Brain pericyte (primary cell): ENCODE measurements at places on chromosomes 1 and 21.

DNA sequence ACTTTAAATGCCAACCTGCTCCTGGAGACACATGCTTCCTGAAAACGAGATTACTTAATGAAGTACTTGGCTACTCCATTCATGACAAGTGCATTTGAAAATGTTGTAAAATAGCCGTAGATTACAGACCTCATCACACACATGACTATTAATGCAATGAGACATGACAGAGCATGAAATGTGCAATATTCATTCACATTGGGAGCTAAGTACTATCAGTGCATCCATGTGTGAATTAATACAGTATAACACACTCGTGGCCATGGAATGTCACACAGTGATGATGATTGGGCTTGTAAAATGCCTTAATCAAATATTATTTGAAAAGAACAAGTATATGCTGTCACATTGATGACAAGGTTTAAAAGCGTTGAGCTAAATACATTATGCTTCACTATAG, 407.0 kb downstream of the AMY1C start:
- DNase-seq: no peak

DNA sequence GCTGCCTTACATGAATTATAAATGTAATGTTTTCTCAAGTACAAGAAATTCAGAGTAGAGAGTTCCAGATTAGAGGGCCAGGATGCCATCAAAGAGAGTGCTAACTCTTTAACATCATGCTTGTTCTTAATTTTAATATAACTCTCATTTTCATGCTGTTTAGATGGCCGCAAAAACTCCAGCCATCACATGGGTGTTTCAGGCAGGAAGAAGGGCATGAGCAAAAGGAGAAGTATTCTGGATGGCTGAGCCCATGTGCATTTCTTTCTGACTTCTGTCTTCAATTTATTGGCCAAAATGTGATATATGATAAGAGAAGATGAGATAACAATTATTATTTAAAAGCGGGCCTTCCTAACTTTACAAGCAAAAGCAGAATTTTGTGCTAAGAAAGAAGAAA, 1328.6 kb downstream of the MRPL39 start:
- DNase-seq: no peak

GRCh38 chr1:110872366-110872744, 593 bp upstream of the CD53 start:
- no peak for DNase-seq

- DNase-seq: no peak
Observed at GRCh38 chr1:248288391-248288790, 10.6 kb upstream of the OR2T33 start.
